Fibroblast of skin of abdomen (primary cell): ENCODE measurements at places on chromosomes 4 and X.

DNA sequence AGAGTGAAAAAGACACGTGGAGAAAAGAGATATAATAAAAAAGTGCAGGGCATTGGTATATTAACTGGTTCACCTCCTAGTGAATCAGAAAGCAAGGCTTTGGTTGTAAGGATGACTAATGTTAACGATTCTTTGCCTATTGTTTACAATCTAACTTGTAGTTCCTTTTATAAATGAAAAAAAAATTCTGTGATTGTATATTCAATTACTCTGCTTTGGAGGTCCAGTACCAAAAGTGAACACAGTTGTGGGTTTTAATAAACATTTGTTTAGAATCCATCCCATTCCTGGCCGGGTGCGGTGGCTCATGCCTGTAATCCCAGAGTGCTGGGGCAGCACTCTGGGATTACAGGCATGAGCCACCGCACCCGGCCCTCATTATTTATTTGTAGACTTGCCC is 36.9 kb upstream of the PRSS12 start:
- DNase-seq = no peak

- DNase-seq = peak; percentile 73
Measured at GRCh38 chr4:19711871-19712270, 539.8 kb upstream of the SLIT2 start.

DNA sequence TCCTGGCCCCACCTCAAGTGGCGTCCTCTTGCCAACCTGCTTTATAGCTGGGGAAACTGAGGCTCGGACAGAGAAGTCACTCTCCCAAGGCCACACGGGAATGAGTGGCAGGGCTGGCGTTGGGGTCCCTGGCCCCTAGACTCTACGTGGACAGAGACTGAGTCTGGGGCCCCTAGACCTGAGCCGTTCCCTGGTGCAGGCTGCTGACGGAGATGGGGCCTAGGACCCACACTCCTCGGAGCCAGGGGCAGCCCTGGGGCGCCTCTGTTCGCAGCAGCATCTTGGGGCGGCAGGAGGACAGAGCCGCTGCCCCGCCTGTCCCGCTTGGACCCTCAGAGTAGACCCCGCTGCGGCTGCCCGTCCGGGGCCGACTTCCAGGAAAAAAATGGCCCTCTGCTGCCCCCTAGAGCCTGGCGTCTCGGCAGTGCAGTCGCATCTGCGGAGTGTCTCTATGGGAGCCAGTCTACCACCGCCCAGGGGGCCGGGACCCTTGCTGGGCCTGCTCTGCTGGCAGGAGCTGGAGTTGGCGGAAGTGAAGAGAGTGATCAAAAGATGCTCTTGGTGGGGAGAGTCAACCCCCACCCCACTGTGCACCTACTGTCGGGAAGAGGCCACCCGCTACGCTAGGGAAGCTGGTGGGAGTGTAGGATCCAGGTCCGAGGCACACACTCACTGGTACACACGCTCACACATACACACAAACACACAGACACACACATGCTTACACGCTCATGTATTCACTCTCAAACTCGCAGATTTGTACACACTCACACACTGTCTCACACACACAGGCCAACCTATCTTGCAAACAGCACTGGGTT is 220.1 kb downstream of the AFAP1 start:
- peak; percentile 40 for DNase-seq

- DNase-seq = no peak
Measured at GRCh38 chrX:40092808-40093435, 4.8 kb downstream of the BCOR start.

GRCh38 chr4:161444626-161445025 is 719.2 kb downstream of the FSTL5 start:
- peak; percentile 73 for DNase-seq

GRCh38 chr4:152100379-152101201 is 339.8 kb upstream of the GATB start:
- DNase-seq = no peak

DNA sequence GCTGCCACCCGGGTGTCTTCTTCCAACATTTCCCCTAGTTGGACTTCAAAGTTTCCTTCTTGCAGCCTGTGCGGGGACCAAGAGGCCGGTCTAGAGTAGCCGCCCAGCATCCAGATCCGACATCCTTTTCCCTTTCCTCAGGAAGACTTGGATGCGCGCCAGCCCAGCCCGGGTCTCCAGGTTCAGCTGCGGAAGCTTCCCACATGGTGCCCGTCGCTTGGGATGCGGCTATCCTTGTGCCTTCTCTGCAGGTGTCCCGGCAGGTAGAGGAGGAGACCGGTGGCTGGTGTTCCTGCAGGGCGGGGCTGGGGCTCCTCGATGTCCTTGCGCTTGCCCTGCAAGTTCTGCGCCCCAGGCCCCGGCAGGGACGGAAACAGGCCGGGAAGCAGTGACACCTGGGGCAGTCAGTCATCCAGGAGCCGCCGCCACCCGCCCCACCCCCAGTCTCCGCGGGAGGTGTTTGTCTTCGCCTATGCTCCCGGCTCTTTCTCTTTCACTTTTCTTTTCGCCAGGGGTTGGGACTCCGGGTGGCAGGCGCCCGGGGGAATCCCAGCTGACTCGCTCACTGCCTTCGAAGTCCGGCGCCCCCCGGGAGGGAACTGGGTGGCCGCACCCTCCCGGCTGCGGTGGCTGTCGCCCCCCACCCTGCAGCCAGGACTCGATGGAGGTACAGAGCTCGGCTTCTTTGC is at the start of gene IL15:
TSS of gene IL15 (plus strand) at position 502 of the 689 bp plus-strand sequence. CDS start 82,882 bp downstream, outside the sequence.
- DNase-seq = peak; percentile 55

GRCh38 chrX:44104699-44105098 is 131.5 kb upstream of the NDP start:
- DNase-seq = no peak

GRCh38 chrX:102138064-102138463 is 4.2 kb downstream of the TCEAL6 start:
- DNase-seq = no peak

- no peak for DNase-seq
Measured at GRCh38 chr4:16537926-16538325, 311.7 kb upstream of the TAPT1 start.

- DNase-seq = no peak
Measured at GRCh38 chrX:109918753-109919152, 84.2 kb upstream of the TMEM164 start.

DNA sequence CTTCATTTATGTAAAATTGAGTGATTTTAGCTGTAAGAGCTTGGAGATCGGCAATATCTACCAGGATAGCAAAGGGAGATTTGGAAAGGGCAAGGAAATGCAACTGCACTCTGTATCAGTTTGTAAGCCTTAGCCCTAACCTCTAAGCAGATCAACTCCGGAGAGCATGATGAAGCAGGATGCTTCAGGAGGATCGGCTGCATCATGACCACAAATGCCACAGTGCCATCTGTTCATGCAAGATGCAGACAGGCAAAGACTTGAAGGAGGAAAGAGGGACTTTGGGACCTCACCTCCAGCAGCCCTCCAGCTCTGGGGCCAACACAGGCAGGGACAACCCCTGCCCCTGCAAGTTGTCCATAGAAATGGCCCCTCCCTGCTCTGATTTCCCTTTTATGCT is 377.6 kb upstream of the GATB start:
- DNase-seq = no peak

- DNase-seq = no peak
Measured at GRCh38 chr4:128676095-128676494, 133.4 kb upstream of the JADE1 start.

- no peak for DNase-seq
Measured at GRCh38 chr4:152202415-152202814, 333.5 kb downstream of the FBXW7 start.

DNA sequence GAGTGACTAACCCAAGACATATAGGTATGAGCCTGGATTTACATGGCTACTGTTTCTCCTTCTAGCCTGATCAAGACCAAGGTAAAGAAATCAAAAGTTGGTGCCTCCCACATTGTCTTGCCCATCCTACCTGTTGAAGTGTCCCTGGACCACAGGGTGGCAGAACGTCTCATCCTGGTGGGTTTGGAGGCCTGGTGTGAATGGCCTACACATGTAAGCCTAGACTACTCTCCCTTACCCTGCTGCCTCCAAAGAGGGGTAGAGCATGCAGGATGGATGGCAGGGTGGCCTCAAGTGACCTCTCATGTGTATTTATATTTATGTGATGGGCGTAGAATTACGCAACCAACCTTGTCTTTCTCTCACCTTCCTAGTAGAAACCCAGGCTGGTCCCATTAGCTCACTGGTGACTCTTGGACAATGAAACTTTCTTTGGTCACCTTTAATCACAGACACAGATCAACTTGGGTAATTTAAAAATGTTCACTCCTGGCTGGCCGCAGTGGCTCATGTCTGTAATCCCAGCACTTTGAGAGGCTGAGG is 73.3 kb upstream of the SOD3 start:
- DNase-seq = no peak

DNA sequence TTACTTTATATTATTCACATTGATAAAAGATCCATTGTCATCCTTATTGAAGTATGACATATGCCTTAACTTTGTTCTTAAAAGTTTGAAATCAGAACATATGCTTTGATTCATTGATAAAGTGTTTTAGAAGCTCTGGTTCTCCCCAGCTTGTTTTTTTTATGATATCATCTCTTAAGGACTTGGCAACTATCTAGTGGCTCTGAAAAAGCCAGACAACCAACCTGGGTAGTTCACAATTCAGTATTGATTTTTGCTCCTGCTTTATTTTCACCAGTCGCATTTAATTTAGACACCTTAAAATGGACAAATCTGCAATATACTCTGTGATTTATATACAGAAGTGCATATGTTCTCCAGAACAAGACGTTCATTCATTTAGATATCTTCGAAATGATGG is 70.1 kb downstream of the GRIA2 start:
- no peak for DNase-seq

GRCh38 chr4:38621028-38621684 is 42.8 kb upstream of the KLF3 start:
- DNase-seq = peak; percentile 27

- peak; percentile 44 for DNase-seq
Measured at GRCh38 chrX:20217271-20217670, 49.4 kb downstream of the RPS6KA3 start.

DNA sequence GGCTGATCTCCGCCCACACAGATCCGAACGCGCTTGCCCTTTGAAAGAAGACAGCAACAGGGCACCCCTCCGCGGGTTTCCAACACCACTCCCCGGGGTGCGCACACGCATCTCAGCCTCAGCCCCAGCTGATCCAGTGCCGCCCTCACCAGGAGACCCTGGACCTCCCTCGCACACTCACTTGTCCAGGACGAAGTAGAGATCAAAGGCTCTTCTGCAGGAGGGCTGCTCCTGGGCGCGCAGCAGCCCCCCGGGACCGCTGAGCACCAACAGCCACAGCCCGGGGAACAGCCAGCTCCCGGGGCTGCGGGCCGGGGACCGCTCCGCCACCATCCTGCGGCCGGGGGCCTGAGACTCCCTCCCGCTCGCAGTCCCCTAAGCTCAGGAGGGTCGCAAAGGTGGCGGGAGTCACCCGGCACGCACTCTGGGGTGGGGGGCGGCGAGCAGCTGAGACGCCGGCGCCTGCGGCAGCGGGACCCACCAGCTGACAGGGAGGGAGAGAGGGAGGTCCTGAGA is 743 bp downstream of the ANTXR2 start:
- no peak for DNase-seq

DNA sequence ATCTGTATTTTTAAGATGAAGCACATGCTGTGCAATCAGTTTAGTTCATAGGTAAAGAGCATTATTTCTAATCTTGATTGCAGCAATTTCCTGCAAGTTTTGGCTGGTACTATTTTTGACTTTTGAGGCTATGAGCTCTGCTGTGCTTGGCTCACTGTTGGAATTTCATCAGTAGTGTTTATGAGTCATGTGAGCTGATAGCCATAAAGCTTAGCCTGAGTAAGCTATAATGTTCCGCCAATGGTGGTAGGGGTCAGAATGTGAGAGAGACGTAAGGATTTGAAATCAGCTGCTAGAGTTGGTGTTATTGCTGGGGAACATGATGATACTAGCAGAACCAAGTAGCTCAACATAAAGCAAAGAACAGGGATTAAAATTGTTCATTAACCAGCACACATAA is 590.9 kb upstream of the GNPDA2 start:
- no peak for DNase-seq

DNA sequence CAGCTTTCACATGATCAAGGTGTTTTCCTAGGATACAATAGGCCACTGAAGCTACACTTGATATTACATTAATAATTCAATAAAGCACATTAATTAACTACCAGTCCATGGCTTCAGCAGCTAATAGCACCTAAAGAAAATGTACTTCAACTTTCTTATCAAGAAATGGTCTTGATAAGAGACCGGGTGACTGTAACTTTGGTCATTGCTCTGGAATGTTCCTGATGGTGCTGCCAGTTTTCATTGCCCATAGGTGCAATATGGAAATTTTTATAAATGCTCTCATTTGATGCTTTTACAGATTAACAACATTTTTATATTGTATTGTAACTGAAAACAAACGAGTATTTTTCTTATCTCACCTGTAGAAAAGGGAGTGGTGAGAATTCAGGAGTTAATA is 165.4 kb downstream of the SHROOM3 start:
- DNase-seq = no peak

GRCh38 chr4:52317981-52318380 is 266.9 kb downstream of the SPATA18 start:
- DNase-seq = no peak

GRCh38 chr4:71138007-71138615 is 144.7 kb downstream of the DCK start:
- DNase-seq = no peak

GRCh38 chr4:114694770-114695169 is 96.2 kb downstream of the UGT8 start:
- DNase-seq = peak; percentile 29

DNA sequence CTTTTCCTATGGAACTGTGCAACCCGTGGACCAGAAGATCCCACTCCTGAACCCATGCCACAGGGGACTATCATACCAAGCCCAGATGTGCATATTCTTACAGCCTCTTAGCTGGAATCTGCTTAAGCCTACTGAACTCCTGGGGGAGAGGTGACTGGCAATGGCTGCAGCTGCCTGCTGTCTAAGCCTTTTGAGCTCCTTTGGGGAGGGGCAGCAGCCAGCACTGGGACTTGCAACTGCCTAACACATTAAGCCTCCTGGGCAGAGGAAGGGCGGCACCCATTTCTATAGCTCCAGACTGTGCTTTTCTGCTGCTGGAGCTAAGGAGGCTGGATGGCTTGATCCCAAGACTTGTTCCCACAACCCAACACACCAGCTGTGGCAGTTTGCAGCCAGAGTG is 117.9 kb upstream of the VEGFC start:
- DNase-seq = no peak

- DNase-seq = peak; percentile 55
Measured at GRCh38 chr4:100493756-100494155, 24.1 kb downstream of the EMCN start.

DNA sequence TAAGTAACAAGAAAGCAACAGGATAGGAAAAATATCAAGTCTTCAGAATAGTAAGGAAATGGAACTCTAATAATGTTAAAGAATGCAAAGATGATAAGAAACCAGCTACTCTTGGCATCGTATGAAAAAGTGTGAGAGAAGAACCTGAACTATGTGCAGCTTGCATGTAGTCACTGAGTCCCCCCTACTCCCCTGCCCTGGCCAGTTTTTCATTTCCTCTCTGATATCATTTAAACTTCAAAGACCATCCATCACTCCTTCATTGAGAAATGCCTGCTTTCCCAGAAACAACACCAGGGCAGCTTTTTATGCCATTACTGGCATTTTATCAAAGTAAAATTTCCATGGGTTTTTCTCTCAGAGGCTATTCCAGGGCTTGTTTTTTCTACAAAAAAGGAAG is 28.1 kb downstream of the INPP4B start:
- peak; percentile 62 for DNase-seq
